Cardiac muscle cell (in vitro differentiated cells and primary cell): ENCODE measurements at places on chromosomes 4 and X.

DNA sequence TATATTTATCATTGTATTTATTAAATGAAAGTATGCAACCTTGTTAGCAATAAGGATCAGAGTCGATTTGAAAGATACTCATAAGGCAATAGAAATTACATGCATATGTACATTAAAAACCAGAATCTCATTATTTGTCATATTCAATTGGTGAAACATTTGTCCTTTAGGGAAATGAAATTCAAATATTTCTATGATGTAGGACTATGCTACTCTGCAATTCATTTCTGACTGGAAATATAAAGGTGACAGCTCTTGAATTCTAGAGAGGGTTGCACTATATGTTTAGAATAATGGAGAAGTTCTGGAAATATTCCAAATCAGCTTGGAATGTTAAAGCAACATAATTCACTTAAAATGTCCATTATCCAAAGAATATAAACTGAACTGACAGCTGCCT is 1519.8 kb downstream of the ARAP2 start:
- DNase-seq: no peak
- H3K36me3 ChIP-seq: no peaks in the 10 kb centered on the region
- no peaks in the 10 kb centered on the region for H3K4me1 ChIP-seq
- H3K27ac ChIP-seq: no peak overlapping the region
- H3K4me3 ChIP-seq: no peak overlapping the region

DNA sequence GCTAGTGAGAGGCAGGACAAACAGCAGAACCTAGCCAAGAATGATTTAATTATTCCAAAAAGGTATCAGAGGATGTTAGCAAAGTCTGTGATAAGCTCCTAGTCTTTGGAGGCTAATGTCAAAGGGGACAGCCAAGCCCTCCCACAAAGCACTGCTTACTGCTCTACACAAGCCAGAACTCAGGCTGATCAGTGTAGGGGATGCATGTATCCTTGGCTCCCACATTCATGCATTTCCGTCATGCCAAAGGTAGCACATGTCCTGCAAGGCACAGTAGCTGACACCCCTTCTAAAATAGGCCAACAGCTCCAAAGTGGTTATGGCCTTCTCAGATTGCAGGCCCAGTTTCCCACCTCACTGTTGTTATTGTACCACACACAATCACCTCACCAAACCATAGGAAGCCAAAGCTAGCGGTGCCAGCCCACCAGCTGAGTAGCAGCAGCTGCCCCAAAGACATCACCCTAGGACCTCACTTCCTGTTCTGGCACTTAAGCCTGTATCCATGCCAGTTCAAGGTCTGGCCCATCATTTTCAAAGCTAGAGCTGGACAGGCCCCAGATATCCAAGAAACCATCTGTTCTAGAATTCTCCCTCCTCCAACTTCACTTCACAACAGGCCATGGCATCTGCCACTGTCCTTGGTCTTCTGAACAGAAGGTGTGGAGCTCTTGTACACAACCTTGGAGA is 40.9 kb downstream of the TSPAN5 start:
- DNase-seq: peak; percentile 20
- no peaks in the 10 kb centered on the region for H3K36me3 ChIP-seq
- H3K27ac ChIP-seq: no peak overlapping the region

DNA sequence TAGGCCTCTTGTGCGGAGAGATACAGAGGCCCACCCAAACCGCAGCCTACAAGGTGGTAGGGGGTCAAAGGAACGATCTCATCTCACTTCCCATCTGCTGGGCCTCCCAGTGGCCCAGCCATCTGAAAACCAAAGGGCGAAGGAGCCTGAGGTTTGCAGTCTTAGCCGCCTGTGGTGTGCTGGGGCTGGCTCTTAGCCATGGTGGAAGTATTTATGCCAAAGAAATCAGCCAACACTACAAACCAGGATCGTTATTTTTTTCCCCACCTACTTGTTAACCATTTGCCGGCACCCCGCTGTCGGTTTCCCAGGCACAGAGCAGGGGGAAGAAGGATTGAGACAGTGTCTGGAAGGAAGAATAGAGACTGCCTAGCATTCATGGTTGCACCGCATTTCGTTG is 30.9 kb upstream of the CDKL5 start:
- H3K4me3 ChIP-seq: no peak overlapping the region
- no peaks in the 10 kb centered on the region for H3K27me3 ChIP-seq
- DNase-seq: no peak
- H3K27ac ChIP-seq: no peak overlapping the region
- no peaks in the 10 kb centered on the region for H3K36me3 ChIP-seq

GRCh38 chrX:20042221-20042620 is 51.4 kb upstream of the BCLAF3 start:
- H3K4me1 ChIP-seq: no peaks in the 10 kb centered on the region
- H3K4me3 ChIP-seq: no peak overlapping the region
- no peak for DNase-seq
- no peak overlapping the region for H3K27ac ChIP-seq
- H3K36me3 ChIP-seq: no peaks in the 10 kb centered on the region

DNA sequence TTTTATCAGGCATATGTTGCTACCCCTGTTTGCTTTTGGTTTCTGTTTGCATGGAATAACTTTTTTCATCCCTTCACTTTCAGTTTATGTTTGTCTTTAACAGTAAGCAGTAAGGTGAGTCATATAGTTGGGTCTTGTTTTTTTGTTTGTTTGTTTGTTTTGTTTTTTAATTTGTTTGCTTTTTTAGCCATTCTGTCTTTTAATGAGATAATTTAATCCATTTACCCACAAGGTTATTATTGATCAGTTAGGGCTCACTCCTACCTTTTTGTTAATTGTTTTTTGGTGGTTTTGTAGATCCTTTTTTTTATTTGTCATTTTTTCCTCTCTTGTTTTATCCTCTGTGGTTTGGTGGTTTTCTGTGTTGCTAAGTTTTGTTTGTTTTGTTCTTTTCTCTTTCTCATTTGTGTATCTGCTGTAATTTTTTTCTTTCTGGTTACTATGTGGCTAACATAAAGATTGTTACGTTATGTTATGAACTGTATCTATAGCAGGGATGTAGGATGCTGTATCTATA is 379.5 kb upstream of the MAD2L1 start:
- H3K4me3 ChIP-seq: no peak overlapping the region
- no peaks in the 10 kb centered on the region for H3K36me3 ChIP-seq
- no peak overlapping the region for H3K27ac ChIP-seq
- H3K27me3 ChIP-seq: no peaks in the 10 kb centered on the region
- peaks cover 6% of the 10 kb centered on the region for H3K4me1 ChIP-seq
- DNase-seq: no peak

GRCh38 chrX:133373386-133374079 is 41.8 kb downstream of the GPC4 start:
- H3K27me3 ChIP-seq: no peaks in the 10 kb centered on the region
- H3K4me1 ChIP-seq: peaks cover 36% of the 10 kb centered on the region
- no peak overlapping the region for H3K4me3 ChIP-seq

GRCh38 chr4:83568062-83568461 is 32.2 kb downstream of the GPAT3 start:
- DNase-seq: no peak
- no peak overlapping the region for H3K27ac ChIP-seq
- H3K4me1 ChIP-seq: no peaks in the 10 kb centered on the region
- H3K27me3 ChIP-seq: no peaks in the 10 kb centered on the region

DNA sequence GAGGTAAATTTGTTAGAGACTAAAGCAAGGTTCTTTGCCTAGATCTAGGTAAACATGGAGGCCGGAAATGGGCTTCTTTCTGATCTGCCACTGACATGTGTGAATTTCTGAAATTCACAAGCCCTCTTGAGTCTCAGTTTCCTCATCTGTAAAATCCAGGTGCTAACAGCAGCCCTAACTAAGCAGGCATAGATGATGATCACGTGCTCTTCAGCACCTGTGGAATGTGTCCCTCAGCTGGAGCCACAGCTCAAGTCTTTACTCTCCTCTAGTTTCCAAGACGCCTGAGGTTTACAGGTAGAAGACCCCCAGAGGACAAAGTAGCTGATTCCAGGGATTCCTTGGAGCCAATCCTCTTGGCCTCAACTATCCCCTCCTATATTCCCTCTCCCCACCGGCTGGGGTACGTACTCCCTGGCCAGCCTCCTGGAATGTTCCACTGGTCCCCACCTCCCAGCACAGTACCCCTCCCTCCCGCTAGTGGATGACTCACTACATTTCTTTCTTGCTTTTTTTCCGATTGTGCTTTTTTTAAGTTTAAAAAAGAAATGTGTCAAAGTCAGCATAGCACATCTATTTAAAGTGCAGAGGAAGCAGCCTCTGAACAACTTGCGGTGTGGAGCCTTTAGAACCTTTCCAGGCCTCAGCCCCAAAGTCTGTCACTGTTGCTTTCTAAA is 98.4 kb downstream of the PHKA2 start:
- H3K36me3 ChIP-seq: no peaks in the 10 kb centered on the region
- no peaks in the 10 kb centered on the region for H3K27me3 ChIP-seq
- DNase-seq: no peak
- H3K4me3 ChIP-seq: peak overlapping the region; percentile 17
- H3K27ac ChIP-seq: no peak overlapping the region
- peaks cover 5% of the 10 kb centered on the region for H3K4me1 ChIP-seq
